Activated naive CD8-positive, alpha-beta T cell treated with anti-CD3 and anti-CD28 coated beads, Interleukin-2, amount 50 U/mL, for 24 hours (primary cell): ENCODE measurements at places on chromosomes 2 and 18.

DNA sequence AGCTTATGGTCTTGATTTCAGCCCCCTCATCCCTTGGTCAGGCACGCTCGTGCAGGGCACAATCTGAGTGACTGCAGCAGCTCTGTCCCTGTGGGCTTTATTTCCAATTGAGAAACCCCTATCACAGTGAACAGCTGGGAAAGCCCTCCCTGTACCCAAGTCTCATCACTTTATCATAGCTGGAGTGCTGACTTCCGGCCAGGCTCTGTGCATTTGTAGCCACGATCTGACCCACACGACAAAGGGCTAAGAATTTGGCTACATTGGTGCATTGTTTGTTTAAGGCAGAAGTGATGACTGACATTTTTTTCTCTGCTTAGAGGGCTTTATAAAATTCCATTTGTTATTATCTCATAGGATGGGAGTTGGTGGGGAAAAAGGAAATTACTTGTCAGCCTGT is 184.4 kb downstream of the KCNS3 start:
- no peak overlapping the region for H3K4me3 ChIP-seq
- no peaks in the 10 kb centered on the region for H3K36me3 ChIP-seq
- H3K4me1 ChIP-seq = no peaks in the 10 kb centered on the region
- DNase-seq = no peak
- H3K27me3 ChIP-seq = peaks cover 3% of the 10 kb centered on the region

DNA sequence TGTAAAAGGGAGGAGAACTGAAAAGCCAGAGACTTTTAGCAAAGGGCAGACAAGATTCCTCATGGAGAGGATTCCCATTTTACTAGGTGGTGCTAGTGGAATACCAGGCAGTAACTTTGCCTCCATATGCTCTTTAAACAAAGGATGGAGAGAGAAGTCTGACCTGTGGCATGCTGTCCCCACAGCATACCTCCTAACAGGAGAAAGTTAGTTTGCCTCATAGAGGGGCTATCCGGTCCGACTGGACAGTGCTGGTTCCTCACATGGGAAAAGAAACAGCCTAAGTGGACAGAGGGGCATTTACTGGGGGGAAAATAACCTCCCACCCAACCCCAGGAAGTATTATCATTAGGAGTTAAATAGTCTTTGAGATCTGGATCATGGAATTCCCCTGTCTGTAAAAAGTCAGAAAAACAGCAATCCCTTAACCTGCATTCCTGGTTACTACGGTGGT is 31.6 kb upstream of the GMCL1 start:
- peaks cover 3% of the 10 kb centered on the region for H3K36me3 ChIP-seq
- H3K4me1 ChIP-seq = peaks cover 12% of the 10 kb centered on the region
- no peaks in the 10 kb centered on the region for H3K27me3 ChIP-seq
- H3K27ac ChIP-seq = no peak overlapping the region

DNA sequence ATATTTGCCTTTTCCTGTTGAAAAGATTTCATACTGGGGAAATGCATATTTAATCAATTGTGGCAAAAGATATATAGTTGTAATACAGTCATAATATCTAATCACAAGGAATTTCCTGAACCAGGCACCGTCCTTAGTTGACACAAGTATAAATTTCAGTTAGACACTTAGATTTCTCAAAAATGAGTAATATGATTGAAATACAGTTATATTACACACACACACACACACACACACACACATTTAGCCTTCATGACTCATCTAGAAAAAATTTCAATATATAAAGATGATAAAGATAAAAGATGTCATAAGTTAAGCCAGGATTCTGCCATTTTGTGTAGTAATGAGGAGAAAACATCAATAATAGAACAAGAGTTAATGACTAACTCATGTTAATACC is 258.4 kb upstream of the ZNF804A start:
- no peak for DNase-seq
- no peaks in the 10 kb centered on the region for H3K27me3 ChIP-seq
- H3K27ac ChIP-seq = no peak overlapping the region

DNA sequence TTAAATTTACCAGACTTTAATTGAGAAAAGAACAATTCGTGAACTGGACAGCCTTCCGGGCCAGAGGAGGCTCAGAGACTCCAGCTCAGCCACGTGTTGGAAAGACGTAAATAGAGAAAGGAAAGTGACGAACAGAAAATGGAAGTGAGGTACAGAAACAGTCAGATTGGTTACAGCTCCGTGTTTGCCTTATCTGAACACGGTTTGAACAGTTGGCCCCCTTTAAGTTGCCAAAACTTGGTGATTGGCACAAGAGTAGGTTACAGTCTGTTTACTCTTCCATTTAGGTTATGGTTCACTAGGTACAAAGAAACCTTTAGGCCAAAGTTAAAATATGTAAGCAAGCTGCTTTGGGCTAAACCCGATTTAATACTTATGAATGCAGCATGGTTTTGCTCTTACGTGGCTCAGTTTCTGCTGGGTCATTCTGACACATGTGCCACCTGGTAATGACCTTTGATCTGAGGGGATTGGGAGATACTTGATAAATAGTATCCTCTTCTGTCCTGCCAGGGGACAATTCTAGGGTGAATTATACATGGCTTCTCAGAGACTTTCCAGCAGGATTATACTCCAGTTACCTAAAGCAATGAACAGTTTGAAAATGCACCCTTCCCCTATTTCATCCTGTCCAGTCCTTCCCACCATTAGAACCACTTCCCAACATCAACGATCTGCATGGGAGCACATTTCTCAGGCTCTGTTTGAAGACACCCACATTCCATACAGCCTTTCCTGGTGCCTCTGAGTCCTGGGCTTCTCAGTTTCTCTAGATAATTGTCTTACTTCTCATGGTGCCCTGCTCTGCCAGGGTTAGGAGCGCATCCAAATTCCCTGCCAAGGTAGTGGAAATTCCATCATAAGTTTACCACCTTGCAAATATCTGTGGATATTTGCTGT is 65.1 kb upstream of the TGIF1 start:
- H3K4me1 ChIP-seq = peaks cover 6% of the 10 kb centered on the region
- no peak overlapping the region for H3K4me3 ChIP-seq
- peaks cover 2% of the 10 kb centered on the region for H3K27me3 ChIP-seq
- no peak overlapping the region for H3K27ac ChIP-seq
- H3K36me3 ChIP-seq = no peaks in the 10 kb centered on the region
- DNase-seq = no peak

DNA sequence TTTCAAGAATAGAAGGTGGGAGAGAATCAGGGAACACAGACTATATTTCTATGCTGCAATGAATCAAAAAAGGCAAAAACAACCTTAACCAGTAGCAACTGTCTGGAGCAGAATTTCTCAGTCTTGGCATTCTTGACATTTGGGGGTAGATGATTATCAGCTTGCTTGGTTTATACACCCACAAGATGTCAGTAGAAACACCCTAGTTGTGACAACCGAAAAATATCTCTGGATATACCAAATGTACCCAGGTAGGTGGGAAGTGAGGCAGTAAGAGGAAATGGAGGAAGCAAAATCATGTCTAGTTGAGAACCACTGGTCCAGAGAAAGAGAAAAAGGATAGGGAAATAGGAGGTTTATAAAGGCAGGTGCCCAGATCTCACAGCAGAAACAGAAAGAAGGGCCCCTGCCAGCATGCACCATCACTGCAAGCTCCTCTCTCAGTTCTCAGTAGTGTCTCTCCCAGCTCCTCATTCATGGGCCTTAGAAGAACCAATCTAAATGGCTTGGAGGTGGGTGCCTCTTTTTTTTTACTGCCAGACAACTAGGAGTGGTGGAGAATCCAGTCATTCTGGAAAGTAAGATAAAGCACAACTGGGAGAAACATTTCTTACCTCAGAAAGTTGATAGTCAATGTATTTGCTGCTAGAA is 50.4 kb downstream of the MBD2 start:
- peaks cover 13% of the 10 kb centered on the region for H3K36me3 ChIP-seq
- H3K4me1 ChIP-seq = peaks cover 44% of the 10 kb centered on the region
- peak overlapping the region; percentile 2 for H3K4me3 ChIP-seq
- peak overlapping the region; percentile 84 for H3K27ac ChIP-seq
- H3K27me3 ChIP-seq = no peaks in the 10 kb centered on the region
